ENCODE measurements at places on chromosomes 4 and X.

DNA sequence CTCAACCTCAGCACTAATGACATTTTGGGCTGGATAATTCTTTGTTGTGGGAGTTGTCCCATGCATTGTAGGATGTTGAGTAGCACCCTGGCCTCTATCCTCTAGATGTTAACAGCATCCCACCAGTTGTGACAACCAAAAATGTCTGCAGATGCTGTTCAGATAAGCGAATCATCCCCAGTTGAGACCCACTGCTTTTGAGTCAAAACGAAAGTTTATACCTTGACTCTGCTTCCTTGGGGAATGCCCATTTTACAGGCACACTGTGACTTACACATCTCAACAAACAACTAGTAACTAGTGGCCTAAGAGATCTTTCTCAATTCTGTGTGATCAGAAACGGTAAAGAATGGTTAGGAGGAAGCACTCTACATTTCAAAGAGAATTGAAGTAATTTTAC, 37.0 kb downstream of the SEPSECS start:
- DNase-seq: no peak

DNA sequence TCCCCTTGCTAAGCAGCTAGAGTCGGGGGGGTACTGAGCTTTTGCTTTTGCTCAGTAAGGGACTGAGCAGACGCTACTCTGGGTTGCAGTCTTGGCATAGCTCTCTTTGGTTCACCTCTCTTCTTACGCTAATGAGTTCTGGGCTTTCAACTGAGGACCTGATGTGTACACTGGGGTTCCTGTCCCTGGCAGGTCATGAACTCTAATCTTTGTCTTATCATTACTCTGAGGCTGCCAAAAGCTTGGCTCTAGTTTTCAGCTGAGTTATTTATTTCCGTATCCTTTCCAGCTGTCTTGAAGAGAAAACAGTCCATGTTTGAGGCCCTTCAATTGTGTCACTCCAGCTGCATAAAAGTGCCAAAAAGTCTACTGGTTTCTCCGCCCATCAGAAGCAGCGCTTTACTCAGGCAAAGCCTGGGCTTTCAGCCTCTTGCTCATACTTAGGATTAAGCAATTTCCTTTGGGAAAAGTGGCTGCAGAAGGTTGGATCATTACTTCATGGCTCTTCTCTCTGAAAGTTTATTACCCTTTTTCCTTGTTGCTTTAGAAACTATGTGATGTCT, 121.0 kb upstream of the STOX2 start:
- DNase-seq: no peak

DNA sequence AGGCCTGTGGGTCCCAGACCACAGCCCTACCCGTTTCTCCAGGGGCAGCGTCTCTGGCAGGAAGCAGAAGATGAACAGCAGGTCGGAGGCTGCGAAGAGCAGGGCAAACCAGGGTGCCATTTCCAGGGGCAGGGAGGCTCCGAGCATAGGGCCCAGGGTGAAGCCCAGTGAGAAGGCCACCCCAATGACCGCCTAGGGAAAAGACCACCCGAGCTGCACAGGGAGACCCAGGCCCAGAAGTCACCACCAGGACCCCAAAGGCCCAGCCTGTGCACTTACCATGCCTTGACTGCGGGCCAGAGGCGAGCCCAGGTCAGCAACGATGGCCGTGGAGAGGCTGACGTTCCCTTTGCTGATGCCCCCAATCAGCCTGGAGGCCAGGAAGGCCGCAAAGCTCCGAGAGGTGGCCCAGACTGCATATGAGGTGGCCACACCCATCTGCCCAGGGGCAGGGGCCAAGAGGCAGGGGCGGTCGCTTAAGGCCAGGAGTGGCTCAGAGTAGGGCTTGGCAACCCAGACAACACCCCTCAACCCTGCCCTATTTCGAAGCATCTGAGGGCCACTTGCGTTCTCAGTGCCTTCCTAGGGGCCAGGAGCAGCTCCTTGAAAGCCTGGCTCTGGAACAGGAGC, 30.8 kb downstream of the NOP14 start:
- DNase-seq: no peak

- no peak for DNase-seq
These were observed 342.6 kb downstream of the DTHD1 start for GRCh38 chr4:36624030-36624429.

GRCh38 chr4:185309770-185310169, 86.0 kb downstream of the LRP2BP start:
- no peak for DNase-seq

DNA sequence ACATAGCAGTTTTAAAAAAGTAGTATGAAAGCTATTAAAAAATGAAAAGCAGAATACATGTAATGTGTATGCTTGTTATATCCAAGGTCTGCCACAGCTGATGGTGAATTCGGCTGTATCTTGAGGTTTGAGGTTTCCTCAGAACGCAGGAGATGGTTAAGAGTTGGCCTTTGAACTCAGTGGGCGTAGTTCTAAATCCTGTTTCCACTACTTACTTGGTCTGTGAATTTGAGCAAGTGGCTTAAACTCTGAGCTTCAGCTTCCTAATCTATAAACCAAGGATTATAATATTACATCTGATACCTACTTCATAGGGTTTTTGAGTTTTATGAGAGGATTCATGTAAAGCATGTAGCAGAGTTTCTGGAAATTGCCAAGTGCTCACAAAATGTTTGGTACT, 125.2 kb downstream of the STIM2 start:
- DNase-seq: no peak

DNA sequence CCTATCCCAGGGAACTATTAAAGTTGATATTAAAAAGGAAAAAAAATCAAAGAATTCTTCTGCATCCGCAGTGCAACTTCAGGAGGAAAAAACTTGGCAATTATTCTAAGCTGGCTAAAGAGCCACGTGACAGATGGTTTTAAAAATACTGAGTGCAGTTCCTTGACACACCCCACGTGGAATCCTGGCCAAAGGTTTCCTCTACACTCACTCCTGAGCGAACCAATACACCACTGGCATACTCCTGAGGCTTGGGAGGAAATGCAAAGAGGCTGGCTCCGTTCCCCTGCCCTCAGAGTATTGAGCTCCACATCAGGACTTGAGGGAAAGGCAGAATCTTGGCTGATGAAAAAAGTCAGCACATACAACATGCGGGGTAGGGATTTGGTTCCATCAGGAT, 133.8 kb upstream of the ATP6AP2 start:
- DNase-seq: no peak

DNA sequence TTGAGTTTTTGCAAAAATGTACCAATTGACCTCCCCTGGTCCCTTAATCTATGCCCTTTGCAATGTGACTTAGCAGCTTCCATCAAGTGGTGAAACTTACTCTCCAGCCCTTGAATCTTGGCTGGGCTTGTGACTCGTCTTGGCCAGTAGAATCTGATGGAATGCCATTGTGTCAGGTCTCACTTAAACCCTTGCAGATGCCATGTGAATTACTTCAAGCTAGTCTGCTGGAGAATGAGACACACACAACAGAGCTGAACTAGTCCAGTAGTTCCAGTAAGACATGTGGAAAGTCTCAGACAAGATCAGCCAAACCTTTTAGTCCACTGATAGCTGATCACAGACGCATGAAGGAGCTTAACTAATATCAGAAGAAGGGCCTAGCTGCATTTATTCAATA, 567.8 kb upstream of the CPEB2 start:
- DNase-seq: no peak

- no peak for DNase-seq
These were observed 31.8 kb downstream of the ETNPPL start for GRCh38 chr4:108731006-108731405.

DNA sequence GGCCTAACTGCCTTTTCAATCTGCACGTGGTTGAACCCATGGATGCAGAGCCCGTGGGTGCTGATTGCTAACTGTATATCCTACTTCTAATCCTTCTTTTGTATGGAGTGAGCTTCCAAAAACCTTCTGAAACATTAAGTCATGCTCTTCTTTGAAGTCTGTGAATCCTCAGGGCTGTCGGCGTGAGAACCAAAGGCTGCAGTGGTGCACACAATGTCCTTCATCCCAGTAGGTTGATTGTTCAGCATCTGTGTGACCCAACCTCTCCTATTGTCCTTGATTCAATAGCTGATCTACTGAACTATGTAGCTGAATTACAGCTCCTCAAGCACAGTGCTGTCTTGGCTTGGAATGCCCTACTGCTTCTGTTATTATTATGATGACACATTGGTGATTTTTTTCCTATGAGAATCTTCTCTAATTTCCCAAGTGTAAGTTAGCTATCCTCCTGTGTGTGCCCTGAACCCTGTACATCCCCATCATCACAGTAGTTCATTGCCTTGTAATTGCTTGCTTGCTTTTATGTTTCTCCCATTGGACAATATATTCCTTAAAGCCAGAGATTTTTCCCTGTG, 294.6 kb downstream of the TRIML1 start:
- no peak for DNase-seq

DNA sequence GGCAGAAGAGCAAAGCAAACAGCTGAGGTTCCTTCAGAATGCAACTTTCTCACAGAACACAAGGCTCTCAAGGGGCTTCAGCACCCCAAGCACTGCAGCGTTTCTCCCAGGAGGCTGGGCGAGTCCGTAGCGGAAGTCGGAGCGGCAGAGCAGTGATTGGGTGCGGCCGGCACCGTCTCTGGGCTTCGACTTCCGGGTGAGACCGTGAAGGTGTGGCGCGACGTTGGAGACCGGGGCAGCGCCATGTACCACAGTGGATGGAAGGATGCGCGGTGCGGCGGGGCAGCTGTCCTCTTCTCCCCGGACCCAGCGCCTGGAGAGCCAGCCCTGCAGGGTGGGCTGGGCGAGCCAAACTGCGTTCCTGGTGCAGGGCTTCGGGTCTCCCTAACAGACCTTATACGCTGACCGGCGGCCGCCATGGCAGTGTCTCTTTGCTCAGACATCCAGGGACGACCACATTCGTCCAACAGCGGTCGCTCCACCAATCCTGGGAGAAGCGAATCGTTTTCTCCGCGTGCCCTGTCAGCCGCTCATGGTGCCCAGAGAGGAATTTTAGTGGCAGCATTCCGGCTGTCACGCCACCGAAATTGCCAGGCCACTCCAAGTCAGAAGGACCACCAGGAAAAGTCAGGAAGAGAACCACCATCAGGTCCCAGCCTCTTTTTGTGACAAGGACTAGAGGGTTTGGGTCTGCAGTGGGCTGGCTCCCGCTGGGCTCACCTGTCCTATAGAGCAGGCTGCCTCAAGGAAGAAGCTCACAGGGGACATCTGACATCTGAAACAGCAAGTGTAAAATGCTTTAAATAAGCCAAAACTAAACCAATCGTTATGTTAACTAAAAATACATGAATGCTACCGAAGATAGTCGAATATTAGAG, 20.5 kb downstream of the TRIM61 start:
- peak; percentile 51 for DNase-seq

GRCh38 chr4:87428979-87429378, 6.6 kb downstream of the NUDT9 start:
- DNase-seq: no peak

DNA sequence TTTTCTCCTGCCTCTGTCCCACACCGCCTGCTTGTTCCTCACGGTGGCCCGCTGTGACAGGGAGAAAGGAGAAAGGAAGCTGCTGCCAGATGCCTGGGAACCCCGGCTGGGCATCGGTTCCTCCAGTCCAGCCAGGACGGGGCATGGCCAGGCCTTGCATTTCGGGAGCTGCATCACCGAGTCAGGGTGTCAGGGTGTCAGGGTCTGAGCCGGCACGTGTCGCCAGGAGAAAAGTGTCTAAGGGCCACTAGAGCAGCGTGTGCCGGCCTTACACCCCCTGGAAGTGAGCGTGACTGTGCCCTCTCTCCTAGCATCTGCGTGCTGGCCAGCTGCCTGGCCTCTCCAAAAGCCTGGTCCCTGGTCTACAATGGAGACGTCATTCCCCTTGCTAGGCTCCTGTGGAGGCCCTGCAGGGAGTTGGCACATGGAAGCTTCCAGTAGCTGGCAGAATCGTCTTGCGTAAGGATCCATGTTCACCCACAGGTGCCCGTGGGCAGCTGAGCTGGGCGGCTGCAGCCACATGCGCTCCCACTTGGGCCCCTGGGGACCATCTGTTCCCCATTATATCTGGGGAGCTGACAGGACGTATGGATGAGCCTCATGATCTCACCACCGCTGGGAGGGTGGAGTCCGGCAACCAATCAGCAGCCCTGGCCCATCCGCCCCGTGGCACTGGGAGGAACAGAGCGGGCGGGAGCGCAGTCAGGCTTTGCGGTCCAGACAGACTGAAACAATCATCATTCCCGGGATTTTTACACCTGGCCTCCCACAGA, 39.9 kb upstream of the HMX1 start:
- DNase-seq: no peak

DNA sequence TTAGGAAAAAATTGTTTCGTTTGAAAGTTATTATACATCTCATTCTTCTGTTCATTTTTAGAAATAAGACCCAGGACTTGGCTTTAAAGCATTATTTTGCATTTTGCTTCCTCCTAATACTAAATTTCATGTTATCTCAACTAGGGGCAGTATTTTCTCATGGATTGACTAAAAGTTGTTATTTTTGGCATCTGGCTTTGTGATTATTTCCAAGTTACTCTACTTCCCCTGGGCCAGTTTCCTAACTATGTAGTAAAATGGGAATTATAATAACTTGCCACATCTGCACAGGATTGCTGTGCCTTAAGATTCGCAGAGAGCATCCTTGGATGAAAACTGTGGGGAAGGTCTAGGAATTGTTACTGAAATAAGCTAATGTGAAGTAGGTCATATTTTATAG, 3.0 kb downstream of the RBPJ start:
- DNase-seq: no peak

GRCh38 chr4:72568959-72569718, at the start of gene ADAMTS3:
ADAMTS3 (minus strand) TSS chr4:72569221; CDS start chr4:72568762, 459 bp downstream.
- DNase-seq: no peak

DNA sequence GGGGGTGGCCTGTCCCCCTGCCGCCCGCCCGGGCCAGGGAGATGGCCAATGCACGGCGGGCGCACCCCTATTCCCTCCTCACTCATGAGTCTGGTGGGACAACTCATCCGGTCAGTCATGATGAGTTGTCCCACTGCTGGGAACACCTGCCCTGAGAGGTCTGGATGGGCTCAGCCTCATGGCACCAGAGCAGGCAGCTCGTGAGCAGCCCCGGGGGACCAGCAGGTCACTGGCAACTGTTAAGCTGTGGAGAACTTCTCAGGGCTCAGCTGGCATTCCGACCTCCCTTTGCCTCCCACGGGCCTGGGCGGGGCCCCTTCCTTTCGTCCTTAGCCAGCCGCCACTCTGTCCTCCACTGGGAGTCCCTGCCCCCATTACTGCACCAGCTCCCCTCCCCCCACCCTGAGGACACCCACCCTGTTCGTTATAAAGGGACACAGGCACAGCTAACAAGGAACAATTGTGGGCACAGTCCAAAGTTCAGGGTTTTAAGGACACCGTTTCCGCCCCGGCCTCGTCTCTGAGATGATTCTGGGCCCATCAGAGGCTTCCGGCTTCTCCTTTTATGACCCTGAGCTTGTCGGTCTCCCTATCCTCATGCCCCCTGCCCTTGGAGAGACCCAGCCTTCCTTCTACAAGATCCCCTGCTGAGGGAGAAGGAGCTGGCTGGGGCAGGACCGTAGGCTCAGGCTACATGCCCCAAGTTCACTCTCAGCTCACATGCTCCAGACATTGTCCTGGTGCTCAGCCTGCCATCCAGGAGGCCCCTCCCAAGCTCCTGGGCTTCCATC, 14.6 kb upstream of the KIAA0232 start:
- no peak for DNase-seq

GRCh38 chr4:78788007-78788889, 12.1 kb downstream of the BMP2K start:
- no peak for DNase-seq

GRCh38 chr4:57154191-57154590, 44.0 kb upstream of the IGFBP7 start:
- DNase-seq: no peak

- DNase-seq: no peak
These were observed 221.0 kb upstream of the GPRIN3 start for GRCh38 chr4:89528526-89529133.

GRCh38 chrX:119094819-119095218, 22.0 kb downstream of the CT47C1 start:
- DNase-seq: no peak

- DNase-seq: no peak
These were observed 12.7 kb upstream of the HHIP start for GRCh38 chr4:144633215-144633614.
